Activated CD8-positive, alpha-beta T cell treated with anti-CD3 and anti-CD28 coated beads, Interleukin-2, amount 10 ng/mL, durations not matched to agents 7 days and 5 days (primary cell): ENCODE measurements at places on chromosomes 5 and 9.
A peak's percentile ranks its signal among the peaks of the same experiment; 100 is the strongest.

GRCh38 chr5:172415362-172416275 is 38.7 kb downstream of the SH3PXD2B start:
- no peak for DNase-seq

GRCh38 chr5:132251220-132251725 is 6.2 kb upstream of the PDLIM4 start:
- DNase-seq = no peak

DNA sequence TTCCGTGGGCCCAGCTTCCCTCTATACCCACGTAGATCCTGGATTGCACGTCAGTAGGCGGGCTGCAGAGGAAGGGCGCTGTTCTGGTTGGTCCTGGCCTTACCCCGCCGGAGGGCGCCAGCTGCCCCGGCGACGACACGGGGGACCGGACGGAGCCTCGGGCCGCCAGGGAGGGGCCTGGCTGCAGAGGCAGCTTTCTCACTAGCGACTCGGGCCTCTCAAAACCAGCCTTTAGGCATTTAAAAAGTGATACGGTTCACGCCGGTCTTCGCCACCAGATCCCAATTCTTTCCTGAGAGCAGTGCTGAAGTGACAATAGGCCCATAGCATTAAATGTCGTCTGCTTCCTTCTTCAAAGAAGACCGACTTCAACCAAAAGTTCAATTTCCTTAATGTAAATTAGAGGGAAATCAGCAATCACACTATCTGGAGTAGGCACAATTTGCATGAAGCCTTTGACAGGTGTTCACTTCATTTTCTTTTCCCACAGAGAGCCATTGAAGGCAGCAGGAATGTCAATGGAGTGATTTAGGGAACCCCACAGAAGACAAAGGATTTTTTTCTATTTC is 17.6 kb upstream of the UBE2D2 start:
- DNase-seq = peak; percentile 60

- DNase-seq = no peak
Observed at GRCh38 chr9:6584881-6585597, 60.5 kb downstream of the GLDC start.

DNA sequence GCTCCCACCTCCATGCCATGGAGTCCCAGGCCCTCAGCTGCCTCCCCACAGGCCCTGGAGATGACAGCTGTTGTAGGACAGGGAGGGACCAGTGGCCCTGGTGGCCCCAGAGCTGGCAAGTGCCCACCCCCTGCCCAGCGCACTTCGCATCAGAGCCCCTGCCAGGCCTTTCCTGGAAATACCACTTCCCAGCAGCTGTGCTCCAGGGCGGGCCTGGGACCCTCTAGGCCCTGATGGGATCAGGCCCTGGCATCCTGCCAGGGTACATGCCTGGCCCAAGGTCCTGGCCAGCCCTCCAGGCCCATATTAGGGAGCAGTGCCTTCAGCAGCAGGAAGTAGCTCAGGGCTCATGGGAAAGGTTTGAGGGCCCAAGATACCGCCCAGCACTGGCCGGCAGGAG is 2.5 kb downstream of the KCNT1 start:
- no peak for DNase-seq

DNA sequence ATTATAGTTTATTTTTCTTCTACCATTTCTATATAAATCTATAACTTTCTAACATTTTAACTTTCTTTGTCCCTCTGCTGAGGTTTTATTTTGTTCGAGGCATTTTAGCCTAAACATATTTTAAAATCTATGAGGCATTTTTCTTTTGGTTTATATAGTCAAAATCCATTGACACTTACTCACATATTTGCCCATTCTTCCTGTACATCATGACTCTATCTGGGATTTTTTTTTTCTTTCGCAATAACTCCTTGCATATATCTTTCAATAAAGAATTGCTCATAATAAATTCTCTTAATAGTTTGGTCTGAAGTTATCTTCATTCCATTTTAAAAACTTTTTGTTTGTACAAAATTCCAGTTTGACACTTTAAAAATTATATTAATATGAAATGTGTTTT is 632.3 kb downstream of the TLE4 start:
- no peak for DNase-seq

GRCh38 chr5:155575861-155576260 is 562.3 kb downstream of the KIF4B start:
- DNase-seq = no peak

DNA sequence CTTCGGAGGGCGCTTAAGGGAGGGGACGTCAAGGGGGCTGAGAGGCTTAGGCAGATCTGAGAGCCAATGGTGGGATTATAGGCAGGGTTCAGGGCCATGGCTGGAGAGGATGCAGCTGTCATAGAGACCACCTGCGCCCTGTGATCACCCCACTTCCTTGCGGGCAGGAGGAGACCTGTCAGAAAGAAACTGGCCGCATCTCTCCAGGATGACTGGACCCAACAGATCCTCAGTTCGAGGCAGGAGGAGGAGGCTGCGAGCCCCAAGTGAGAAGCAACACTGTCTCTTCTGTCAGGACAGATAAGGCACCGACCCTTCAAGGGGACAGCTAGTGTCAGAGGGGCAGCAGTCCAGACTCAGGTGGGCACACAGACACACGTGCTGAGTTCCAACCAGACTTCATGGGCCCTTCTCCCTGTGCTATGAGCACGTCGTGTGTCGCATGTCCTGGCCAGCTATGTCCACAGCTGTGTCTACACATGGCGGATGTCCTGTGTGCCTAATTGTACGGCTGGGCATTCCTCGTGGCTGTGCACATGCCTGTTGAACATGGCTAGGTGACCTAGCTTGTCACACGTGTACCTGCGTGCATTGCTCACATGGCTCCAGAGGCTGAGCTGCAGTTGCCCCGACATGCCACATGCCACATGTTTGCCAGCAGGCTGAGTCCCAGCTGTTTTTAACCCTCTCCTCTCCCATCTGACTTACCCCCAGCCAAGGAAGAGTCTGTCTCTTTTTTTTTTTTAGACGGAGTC is 583 bp upstream of the AQP3 start:
- DNase-seq = no peak

DNA sequence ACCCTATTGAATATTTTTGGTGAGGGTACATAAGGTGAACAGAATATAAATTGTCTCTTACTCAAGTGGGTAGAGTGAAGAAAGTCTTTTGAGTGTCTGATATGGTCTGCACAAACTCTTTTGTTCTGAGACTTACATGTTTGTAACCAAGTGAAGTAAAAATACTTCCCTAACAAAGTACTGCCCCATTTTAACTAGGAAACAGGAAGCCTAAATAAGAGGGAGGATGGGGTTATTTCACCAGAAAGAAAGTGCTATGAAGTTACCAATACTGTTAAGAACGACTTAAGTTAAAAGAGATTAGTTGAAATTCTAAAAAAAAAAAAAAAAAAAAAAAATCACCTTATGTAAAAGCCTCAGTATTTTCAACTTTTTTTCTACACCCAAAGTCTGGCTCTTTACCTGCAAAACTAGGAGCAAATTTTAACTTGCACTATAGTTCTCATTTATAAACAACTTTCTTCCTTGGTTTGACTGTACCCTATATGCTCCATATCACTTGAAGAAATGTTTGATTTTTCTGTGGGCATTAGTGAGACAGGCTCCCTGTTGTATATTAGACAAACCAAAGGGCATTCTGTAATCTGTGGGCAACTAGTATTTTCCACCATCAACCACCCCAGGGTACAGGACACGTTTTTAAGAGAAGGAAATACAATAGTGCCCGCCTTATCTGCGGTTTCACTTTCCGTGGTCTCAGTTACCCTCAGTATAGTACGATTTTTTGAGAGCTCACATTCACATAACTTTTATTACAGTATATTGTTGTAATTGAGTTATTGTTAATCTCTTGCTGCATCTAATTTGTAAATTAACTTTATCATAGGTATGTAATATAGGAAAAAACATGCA is 127.7 kb downstream of the NR3C1 start:
- no peak for DNase-seq
